ENCODE measurements at places on chromosomes 16 and 17.

- peaks cover 92% of the 10 kb centered on the region for H3K36me3 ChIP-seq
- no peaks in the 10 kb centered on the region for H3K27me3 ChIP-seq
- peaks cover 20% of the 10 kb centered on the region for H3K4me1 ChIP-seq
Measured at GRCh38 chr17:42317266-42317845, 29.1 kb downstream of the STAT5A start.

DNA sequence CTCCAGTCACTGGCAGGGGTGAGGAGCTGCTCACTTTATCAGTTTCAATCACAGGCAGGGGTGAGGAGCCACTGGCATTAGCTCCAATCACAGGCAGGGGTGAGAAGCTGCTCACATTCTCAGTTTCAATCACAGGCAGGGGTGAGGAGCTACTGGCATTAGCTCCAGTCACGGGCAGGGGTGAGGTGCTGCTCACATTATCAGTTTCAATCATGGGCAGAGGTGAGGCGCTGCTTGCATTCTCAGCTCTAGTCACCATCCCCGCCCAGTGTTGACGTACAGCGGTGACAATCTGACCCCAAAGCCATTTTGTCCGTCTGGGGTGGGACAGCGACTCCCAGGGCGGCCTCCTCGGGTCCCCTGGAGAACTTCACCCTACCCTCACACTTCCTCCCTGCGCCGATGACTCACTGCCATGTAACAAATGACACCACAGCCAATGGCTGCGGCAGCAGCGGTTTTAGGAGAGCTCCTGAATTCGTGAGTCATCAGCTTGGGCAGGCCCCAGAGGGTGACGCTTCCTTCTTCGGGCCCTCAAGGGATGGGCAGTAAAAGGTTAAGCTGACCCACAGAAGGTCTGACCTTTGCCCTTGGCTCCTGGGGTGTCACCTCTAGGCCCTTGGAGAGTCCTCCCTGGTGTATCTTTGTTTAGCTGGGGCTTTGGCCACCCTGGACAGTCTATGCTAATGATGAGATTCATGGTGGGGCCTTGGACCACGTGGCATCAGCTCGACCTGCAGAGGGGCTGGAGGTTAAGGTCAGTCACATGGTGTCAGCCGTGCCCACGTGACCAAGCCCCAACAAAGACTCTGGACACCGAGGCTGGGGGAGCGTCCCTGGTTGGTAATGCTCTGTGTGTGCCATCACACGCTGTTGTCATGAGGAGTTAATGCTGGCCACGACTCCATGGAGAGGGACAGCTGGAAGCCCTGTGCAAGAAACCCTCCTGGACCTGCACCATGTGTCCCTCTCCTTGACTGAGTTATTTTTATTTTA, 171.7 kb downstream of the C16orf95 start:
- H3K27me3 ChIP-seq = no peaks in the 10 kb centered on the region
- H3K4me1 ChIP-seq = no peaks in the 10 kb centered on the region
- DNase-seq = peak; percentile 42
- no peak overlapping the region for H3K27ac ChIP-seq
- no peaks in the 10 kb centered on the region for H3K36me3 ChIP-seq

DNA sequence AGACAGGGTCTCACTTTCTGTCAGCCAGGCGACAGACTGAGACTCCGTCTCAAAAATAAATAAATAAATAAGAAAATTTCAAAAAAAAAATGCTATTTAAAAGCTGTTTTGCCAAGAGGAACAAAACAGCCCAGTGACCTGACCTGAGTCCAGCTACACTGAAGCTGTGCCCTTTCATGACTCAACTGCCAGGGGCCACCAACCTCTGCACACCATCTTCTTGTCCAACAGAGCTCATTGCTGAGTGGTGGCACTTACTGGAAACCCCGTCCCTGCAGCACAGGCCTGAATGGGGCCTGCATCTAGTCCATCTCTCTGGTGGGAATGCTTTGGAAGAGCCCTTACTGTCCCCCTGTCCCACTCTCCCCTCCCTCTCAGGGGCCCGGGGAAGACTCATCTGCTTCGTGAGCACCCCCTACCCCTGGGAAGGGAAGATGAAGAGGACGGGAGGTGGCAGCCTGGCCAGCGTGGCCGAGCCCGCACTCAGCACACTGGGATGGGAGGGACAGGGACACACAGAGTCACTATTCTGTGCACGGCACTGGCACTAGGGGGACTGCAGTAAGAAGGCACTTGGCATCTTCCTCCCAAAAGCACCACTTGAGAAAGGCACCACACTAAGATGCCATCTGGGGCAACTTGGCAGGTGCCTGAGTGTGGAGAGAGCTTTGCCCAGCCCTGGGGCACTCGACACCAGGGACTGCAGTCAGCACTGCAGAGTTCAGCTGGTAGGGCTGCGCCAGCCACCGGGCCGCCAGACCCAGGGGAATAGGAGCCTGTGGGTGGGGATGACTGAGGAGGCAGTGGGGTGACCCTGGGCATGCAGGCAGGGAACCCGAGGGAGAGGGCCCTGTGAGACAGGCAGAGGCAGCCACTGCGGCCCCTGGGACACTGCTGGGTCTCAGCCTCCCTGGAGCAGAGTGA, 13.5 kb downstream of the FBXO31 start:
- DNase-seq = no peak
- peaks cover 9% of the 10 kb centered on the region for H3K4me1 ChIP-seq
- no peak overlapping the region for H3K27ac ChIP-seq

DNA sequence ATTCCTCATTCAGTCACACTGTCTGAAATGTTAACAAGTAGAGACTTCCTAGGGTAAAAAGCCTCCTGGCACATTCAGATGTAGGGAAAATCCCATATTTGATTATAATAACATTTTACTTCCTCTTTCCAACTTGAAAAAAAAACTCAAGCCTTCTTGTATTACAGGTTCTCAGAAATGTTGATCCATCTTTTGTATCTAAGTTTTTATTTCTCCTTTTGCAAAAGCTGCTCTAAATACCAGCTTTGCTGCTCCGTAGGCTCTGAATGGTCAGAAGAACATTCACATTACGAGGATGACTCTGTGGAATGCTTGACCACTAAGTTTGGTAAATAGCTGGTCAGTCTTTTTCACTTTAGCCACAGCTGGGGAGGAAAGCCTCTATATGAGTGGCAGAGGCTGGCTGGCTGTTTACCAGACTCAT, 13.2 kb upstream of the HEATR6 start:
- no peak overlapping the region for H3K4me3 ChIP-seq
- no peaks in the 10 kb centered on the region for H3K27me3 ChIP-seq
- no peaks in the 10 kb centered on the region for H3K36me3 ChIP-seq
- H3K27ac ChIP-seq = peak overlapping the region; percentile 67
- peaks cover 17% of the 10 kb centered on the region for H3K4me1 ChIP-seq

- DNase-seq = no peak
- H3K27me3 ChIP-seq = no peaks in the 10 kb centered on the region
- peaks cover 39% of the 10 kb centered on the region for H3K4me1 ChIP-seq
- peaks cover 6% of the 10 kb centered on the region for H3K36me3 ChIP-seq
- H3K4me3 ChIP-seq = peak overlapping the region; percentile 78
Measured at GRCh38 chr17:7486181-7486580, 2.0 kb downstream of the POLR2A start.

GRCh38 chr17:47831934-47832327, 461 bp downstream of the LRRC46 start:
- H3K4me1 ChIP-seq = peaks cover 23% of the 10 kb centered on the region
- no peak for DNase-seq
- peak overlapping the region; percentile 81 for H3K27ac ChIP-seq
- no peaks in the 10 kb centered on the region for H3K27me3 ChIP-seq

DNA sequence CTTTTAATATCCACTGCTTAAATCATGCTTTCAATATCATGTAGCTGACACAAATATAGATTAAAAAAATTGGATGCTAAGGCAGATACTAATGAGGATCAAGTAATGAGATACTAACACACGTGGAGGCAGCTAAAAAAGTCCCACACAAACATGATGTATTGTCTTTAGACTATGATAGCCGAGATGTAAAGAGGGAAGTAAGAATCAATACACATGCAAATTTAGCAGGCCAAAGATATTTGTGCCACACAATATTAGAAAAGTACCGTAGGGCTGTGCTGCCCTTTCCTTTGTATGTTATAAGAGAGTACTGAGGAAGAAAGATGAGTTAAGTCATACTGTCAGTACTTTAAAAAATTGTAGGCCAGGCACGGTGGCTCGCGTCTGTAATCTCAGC, 51.4 kb upstream of the STAC2 start:
- peaks cover 55% of the 10 kb centered on the region for H3K36me3 ChIP-seq
- no peak for DNase-seq
- H3K27ac ChIP-seq = no peak overlapping the region
- H3K27me3 ChIP-seq = no peaks in the 10 kb centered on the region

GRCh38 chr17:72743037-72743467, 349.4 kb downstream of the SLC39A11 start:
- H3K27me3 ChIP-seq = no peaks in the 10 kb centered on the region
- H3K36me3 ChIP-seq = no peaks in the 10 kb centered on the region
- no peaks in the 10 kb centered on the region for H3K4me1 ChIP-seq

- DNase-seq = peak; percentile 89
- H3K27ac ChIP-seq = peak overlapping the region; percentile 56
- no peaks in the 10 kb centered on the region for H3K36me3 ChIP-seq
- H3K4me1 ChIP-seq = no peaks in the 10 kb centered on the region
- H3K27me3 ChIP-seq = no peaks in the 10 kb centered on the region
Measured at GRCh38 chr16:87945351-87946042, 5.7 kb upstream of the BANP start.

GRCh38 chr17:18182978-18183333, 672 bp upstream of the ALKBH5 start:
- H3K27ac ChIP-seq = peak overlapping the region; percentile 99
- peaks cover 35% of the 10 kb centered on the region for H3K4me1 ChIP-seq
- no peaks in the 10 kb centered on the region for H3K27me3 ChIP-seq
- peaks cover 6% of the 10 kb centered on the region for H3K36me3 ChIP-seq
- DNase-seq = peak; percentile 96

GRCh38 chr16:88742896-88743605, 36.7 kb downstream of the CTU2 start:
- H3K27me3 ChIP-seq = no peaks in the 10 kb centered on the region
- H3K4me3 ChIP-seq = no peak overlapping the region
- no peak for DNase-seq
- H3K4me1 ChIP-seq = peaks cover 27% of the 10 kb centered on the region

- H3K4me3 ChIP-seq = no peak overlapping the region
- H3K27me3 ChIP-seq = no peaks in the 10 kb centered on the region
- DNase-seq = no peak
Measured at GRCh38 chr16:85856079-85856478, 42.9 kb upstream of the IRF8 start.

- no peak overlapping the region for H3K4me3 ChIP-seq
- DNase-seq = no peak
- H3K36me3 ChIP-seq = no peaks in the 10 kb centered on the region
- no peak overlapping the region for H3K27ac ChIP-seq
Measured at GRCh38 chr16:49324703-49325102, 43.1 kb upstream of the CBLN1 start.

GRCh38 chr17:70137451-70138230, 31.7 kb upstream of the KCNJ2 start:
- peaks cover 4% of the 10 kb centered on the region for H3K4me1 ChIP-seq
- no peaks in the 10 kb centered on the region for H3K36me3 ChIP-seq
- peak overlapping the region; percentile 35 for H3K4me3 ChIP-seq
- no peaks in the 10 kb centered on the region for H3K27me3 ChIP-seq

DNA sequence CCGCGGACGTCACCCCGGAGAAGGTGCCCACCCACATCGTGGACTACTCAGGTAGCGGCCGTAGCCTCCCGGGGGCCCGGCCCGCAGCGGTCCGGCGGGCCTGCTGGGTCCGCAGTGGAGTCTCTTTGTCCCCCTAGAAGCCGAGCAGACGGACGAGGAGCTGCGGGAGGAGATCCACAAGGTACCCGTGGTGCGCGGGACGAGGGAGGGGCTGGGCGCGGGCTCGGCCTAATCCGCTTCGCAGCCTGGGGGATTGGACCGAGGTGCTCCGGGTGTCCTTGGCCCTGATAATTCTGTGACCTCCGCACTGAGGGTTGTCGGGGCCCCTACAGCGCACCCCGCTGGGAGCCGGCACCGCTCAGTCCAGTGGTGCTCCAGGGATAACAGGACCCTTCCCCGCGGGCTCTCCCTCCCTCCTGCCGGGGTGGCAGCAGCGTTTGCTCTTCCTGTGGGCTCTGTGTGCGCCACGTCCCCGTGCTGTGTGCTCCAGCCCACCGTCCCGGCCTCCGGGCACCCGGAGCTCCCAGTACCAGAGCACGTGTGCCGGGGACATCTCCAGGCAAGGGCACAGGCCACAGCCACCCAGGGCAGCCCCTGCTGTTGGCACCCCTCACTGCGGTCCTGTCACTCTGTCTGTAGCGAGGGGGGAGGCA, 713 bp downstream of the RHOT2 start:
- H3K36me3 ChIP-seq = peaks cover 40% of the 10 kb centered on the region
- no peak for DNase-seq

DNA sequence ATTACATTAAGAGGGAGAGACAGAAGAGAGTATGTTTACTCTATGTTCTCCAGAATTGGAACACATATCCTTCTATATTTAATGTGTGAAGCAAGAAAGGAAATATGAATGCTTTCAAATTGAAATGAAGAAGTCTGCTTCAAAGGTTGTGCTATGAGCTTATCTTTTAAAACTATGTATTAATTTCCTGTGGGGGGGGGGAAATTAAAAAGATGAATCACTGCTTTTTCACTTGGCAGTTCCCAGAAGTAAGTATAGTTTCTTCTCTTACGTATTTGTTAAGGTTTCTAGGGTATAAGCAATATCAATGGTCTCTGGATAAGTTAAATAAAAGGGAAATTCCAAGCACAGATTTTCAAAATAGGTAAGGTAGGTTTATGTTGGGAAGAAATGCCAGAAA, 7.0 kb downstream of the TERF2 start:
- no peaks in the 10 kb centered on the region for H3K4me1 ChIP-seq
- no peaks in the 10 kb centered on the region for H3K27me3 ChIP-seq
- no peak for DNase-seq
- no peak overlapping the region for H3K4me3 ChIP-seq
- H3K36me3 ChIP-seq = peaks cover 65% of the 10 kb centered on the region

DNA sequence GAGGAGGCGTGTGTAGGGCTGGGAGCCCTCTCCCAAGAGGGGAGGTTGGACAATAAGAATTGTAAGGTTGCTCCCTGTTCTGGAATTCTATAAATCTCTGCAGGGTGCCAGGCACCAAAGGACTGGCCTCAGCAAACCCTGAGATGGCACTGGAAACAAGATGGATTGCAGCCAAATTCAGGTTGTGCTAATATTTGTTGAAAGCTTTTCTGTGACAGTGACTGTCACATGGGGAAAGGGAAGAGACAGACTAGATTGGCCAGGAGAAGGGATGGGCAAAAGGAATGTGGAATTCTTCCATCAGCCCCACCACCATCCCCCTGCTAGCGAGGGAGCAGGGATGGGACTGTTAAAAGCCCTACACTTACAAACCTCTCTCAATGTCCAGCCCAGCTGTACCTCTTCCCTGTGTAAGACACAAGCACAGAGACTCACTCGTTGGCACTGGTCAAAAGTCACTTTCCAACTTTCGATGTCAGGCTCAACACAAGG, 62.4 kb downstream of the SOX9 start:
- H3K4me1 ChIP-seq = no peaks in the 10 kb centered on the region
- no peaks in the 10 kb centered on the region for H3K27me3 ChIP-seq
- DNase-seq = no peak
- H3K36me3 ChIP-seq = no peaks in the 10 kb centered on the region
- H3K27ac ChIP-seq = no peak overlapping the region
- no peak overlapping the region for H3K4me3 ChIP-seq

Measured in upper lobe of right lung (tissue), 1 donor.